SK-N-SH (cell line): ENCODE measurements at places on chromosomes 3 and 15. TPM values are rescaled to one million over a fixed set of nuclear protein-coding genes. Genes with fewer than 3 reads are reported as not detected.

- DNase-seq = no peak
- no peak overlapping the region for H3K27ac ChIP-seq
These were observed 108.8 kb downstream of the DPH6 start for GRCh38 chr15:35437157-35437556.

- H3K4me1 ChIP-seq = no peaks in the 10 kb centered on the region; the same call in 1 of the 2 replicates
- no peaks in the 10 kb centered on the region for H3K36me3 ChIP-seq
- DNase-seq = peak; percentile 72
- peaks cover 26% of the 10 kb centered on the region for H3K27me3 ChIP-seq
- no peak within 1 kb of the TSS for H3K4me3 ChIP-seq
These were observed at the start of gene NRROS for GRCh38 chr3:196639483-196640296. Gene NRROS, plus strand, starts transcription at chr3:196639694. Its CDS starts 14,846 bp downstream, at chr3:196654540.

DNA sequence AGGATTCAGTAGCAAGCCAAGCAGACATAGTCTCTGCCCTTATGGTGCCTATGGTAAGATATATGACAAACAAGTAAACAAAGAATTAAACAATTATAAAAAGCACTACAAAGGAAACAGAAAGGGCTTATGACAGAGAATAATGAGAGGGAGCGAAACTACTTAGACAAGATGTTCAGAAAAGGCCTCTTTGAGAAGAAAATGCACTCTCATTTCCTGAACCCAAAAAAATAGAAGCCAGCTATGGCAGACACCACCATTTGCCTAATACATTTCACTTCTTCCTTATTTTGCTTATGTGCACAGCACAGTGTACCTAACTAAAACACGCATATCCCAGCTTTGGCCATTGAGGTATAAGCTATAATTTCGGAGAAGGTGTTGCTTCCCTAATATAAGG is 465.5 kb upstream of the PPP2R3A start:
- H3K27me3 ChIP-seq = no peaks in the 10 kb centered on the region
- no peaks in the 10 kb centered on the region for H3K36me3 ChIP-seq
- no peak overlapping the region for H3K27ac ChIP-seq
- no peak for DNase-seq
- H3K4me1 ChIP-seq = no peaks in the 10 kb centered on the region
- no peak overlapping the region for H3K4me3 ChIP-seq

DNA sequence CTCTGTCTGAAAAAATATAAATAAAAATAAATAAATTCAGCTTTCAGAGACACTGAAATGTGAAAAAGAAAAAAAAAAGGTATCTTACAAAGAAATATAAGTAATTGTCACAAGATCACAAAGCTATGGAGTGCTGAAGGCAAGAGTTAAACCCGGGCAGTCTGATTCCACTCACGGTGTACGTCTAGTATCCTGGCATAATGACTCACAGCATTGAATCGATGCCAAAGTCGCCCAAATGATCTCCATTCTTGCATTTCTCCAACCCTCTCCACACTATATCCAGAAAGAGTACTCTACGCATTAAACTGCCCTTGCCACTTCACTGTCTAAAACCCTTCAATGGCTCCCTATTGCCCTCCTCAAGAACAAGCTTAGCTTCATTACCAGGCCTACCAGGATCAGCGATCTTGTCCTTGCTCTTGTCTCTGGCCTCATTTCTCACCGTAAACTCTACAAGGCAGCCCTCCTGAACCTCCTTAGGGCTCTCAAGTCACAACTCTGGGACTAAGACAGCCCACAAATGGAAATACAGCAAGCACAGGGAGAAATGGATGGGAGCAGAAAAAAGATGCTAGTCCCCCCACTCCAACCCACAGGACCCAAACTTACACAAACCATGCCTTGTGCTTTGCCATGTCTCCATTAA is 7.7 kb downstream of the SUCLG2 start:
- no peaks in the 10 kb centered on the region for H3K27me3 ChIP-seq
- no peak overlapping the region for H3K4me3 ChIP-seq

The PP2D1 gene
- polyA plus RNA-seq = not detected in 2 replicates

The SLC22A13 gene
- polyA plus RNA-seq = 0.08 and 0.29 TPM in 2 replicates

- no peaks in the 10 kb centered on the region for H3K27me3 ChIP-seq
- DNase-seq = no peak
- peaks cover 34% of the 10 kb centered on the region; the same call in 1 of the 2 replicates for H3K36me3 ChIP-seq
- H3K4me1 ChIP-seq = no peaks in the 10 kb centered on the region
- H3K27ac ChIP-seq = no peak overlapping the region
- no peak overlapping the region for H3K4me3 ChIP-seq
These were observed 12.9 kb upstream of the MUSTN1 start for GRCh38 chr3:52847726-52848125.

DNA sequence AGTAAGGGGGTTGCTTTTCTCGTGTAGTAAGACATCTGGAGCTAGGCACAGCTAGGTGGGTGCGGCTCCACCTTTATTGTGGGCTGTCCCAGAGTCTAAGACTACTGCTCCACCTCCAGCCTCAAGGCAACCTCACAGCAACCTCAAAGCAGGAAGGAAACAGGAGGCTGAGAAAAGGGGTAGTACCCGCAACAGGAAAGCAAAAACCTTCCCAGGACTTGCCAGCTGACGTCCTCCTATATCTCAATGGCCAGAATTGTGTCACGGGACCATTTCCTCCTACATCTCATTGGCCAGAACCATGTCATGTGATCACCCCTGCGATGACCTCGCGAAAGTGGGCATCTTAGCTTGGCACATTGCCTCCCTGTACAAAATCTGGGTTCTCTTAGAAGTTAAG is 4.3 kb upstream of the GPR160 start:
- peaks cover 7% of the 10 kb centered on the region; the same call in 1 of the 2 replicates for H3K27me3 ChIP-seq
- DNase-seq = no peak
- H3K36me3 ChIP-seq = no peaks in the 10 kb centered on the region
- no peak overlapping the region for H3K4me3 ChIP-seq
- H3K4me1 ChIP-seq = peaks cover 2% of the 10 kb centered on the region; the same call in 1 of the 2 replicates
- no peak overlapping the region for H3K27ac ChIP-seq

- H3K27ac ChIP-seq = no peak overlapping the region
- no peak for DNase-seq
- no peaks in the 10 kb centered on the region for H3K4me1 ChIP-seq
- H3K4me3 ChIP-seq = no peak overlapping the region
- H3K36me3 ChIP-seq = no peaks in the 10 kb centered on the region
- H3K27me3 ChIP-seq = no peaks in the 10 kb centered on the region
These were observed 25.3 kb downstream of the ADGRG7 start for GRCh38 chr3:100634493-100635272.

- no peak overlapping the region for H3K4me3 ChIP-seq
- DNase-seq = no peak
- H3K27me3 ChIP-seq = no peaks in the 10 kb centered on the region
These were observed 50.3 kb downstream of the FBLN2 start for GRCh38 chr3:13598926-13599886.

DNA sequence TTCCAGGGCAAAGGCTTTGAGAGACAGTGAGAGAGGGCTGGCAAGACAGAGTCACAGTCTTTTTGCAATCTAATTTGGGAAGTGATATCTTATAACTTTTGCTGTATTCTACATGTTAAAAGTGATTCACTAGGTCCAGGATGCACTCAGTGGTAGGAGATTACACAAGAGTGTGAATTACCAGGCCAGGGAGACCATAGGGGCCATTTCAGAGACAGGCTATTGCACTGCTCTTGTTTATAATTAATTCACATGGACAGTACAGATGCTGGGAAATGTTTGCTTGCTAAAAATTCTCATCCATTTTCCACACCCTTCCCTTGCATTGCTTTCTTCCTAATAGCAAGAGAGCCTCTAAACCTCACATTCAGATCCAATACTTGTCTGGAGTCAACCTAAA is 22.6 kb upstream of the POMGNT2 start:
- H3K27ac ChIP-seq = no peak overlapping the region
- H3K4me3 ChIP-seq = no peak overlapping the region
- DNase-seq = no peak
- no peaks in the 10 kb centered on the region for H3K27me3 ChIP-seq
- H3K36me3 ChIP-seq = no peaks in the 10 kb centered on the region

DNA sequence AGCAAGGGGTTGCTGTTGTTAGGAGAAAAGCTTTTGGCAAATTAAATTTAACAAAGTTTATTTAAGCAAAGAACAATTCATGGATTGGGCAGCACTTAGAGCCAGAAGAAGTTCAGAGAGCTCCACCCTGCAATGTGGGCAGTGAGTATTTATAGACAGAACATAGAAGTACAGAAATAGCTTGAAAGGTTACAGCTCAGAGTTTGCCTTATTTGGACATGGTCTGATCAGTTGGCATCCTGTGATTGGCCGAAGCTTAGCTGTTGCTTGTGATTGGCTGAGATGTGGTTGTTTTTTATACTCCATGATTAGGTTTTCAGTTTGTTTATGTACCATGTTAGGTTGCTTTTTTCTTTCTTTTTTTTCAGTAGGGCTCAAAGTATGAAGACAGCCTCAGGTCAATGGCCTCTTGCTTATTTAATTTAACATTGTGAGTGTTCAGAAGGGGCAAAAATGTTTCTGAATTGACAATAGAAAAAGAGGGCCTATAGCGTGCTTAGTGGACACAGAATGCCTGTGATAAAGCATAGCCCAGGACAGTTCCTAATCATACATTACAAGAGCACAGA is 293.8 kb downstream of the IGSF11 start:
- H3K4me1 ChIP-seq = no peaks in the 10 kb centered on the region
- no peak for DNase-seq
- H3K4me3 ChIP-seq = no peak overlapping the region
- no peaks in the 10 kb centered on the region for H3K27me3 ChIP-seq

GRCh38 chr3:122104515-122105194 is 49.5 kb downstream of the CD86 start:
- H3K27me3 ChIP-seq = no peaks in the 10 kb centered on the region; the same call in 1 of the 2 replicates
- H3K4me3 ChIP-seq = no peak overlapping the region
- H3K27ac ChIP-seq = no peak overlapping the region
- DNase-seq = no peak
- H3K36me3 ChIP-seq = no peaks in the 10 kb centered on the region
- no peaks in the 10 kb centered on the region for H3K4me1 ChIP-seq

The MKRN3 gene
- 4.7 and 8.5 TPM in 2 replicates for polyA plus RNA-seq

The PLA2G4B gene
- 5.3 and 6.1 TPM in 2 replicates for polyA plus RNA-seq

- no peaks in the 10 kb centered on the region for H3K36me3 ChIP-seq
- H3K4me3 ChIP-seq = no peak overlapping the region
- H3K4me1 ChIP-seq = no peaks in the 10 kb centered on the region
- no peak for DNase-seq
- no peak overlapping the region for H3K27ac ChIP-seq
These were observed 6.6 kb downstream of the KLF15 start for GRCh38 chr3:126350502-126351085.

The UBXN7 gene
- polyA plus RNA-seq = 6.4 and 8.1 TPM in 2 replicates

DNA sequence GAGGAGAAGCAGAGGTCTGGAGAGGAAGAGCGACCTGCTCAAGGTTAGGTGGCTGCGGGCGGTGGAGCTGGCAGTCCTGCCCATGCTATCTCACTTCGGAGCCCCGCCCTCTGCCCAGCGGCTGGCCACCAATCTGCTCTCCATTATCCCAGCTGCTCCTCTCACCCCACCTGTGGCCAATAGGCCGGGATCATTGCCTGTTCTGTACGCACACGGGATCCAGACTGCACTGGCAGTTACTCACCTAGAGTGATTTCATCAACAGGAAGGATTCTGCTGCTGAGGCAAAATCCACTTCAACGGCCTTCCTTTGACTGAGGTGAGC is 100.6 kb downstream of the TLE3 start:
- H3K36me3 ChIP-seq = no peaks in the 10 kb centered on the region
- H3K4me3 ChIP-seq = no peak overlapping the region
- no peaks in the 10 kb centered on the region for H3K4me1 ChIP-seq
- no peak for DNase-seq

GRCh38 chr3:71903112-71903495 is 118.2 kb upstream of the PROK2 start:
- H3K4me3 ChIP-seq = no peak overlapping the region
- no peak for DNase-seq
- H3K36me3 ChIP-seq = no peaks in the 10 kb centered on the region
- H3K4me1 ChIP-seq = no peaks in the 10 kb centered on the region
- H3K27me3 ChIP-seq = no peaks in the 10 kb centered on the region
- H3K27ac ChIP-seq = no peak overlapping the region

DNA sequence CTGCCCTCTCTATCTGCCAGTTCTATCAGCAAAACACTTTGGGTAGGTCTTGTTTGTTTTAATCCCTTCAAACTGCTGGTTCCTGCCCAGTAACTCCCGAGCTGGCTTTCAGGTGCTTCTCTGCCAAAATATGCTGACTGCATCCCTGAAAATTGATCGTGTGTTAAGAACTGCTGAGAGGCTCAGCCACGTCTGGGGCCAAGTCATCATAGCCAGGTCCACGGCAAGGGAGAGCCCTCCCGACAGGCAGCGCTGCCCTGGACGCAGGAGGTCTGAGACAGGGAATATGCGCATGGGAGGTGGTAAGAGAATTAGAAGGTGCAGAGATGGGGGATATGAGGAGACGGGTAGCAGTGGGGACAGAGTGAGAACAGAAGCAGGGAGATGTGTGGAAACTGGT is 179.7 kb upstream of the TOPAZ1 start:
- peaks cover 30% of the 10 kb centered on the region for H3K4me1 ChIP-seq
- H3K36me3 ChIP-seq = no peaks in the 10 kb centered on the region

- H3K27me3 ChIP-seq = no peaks in the 10 kb centered on the region
- H3K4me1 ChIP-seq = peaks cover 4% of the 10 kb centered on the region; the same call in 1 of the 2 replicates
- H3K27ac ChIP-seq = no peak overlapping the region
- H3K36me3 ChIP-seq = peaks cover 78% of the 10 kb centered on the region
- H3K4me3 ChIP-seq = no peak overlapping the region
- DNase-seq = no peak
These were observed 5.8 kb downstream of the PDHB start for GRCh38 chr3:58427661-58428361.

- H3K27ac ChIP-seq = no peak overlapping the region
- H3K36me3 ChIP-seq = peaks cover 3% of the 10 kb centered on the region
- no peak for DNase-seq
- peaks cover 60% of the 10 kb centered on the region for H3K4me1 ChIP-seq
- H3K4me3 ChIP-seq = no peak overlapping the region
These were observed 12.6 kb downstream of the ANP32A start for GRCh38 chr15:68808091-68808490.

GRCh38 chr15:47972738-47973137 is 148.1 kb upstream of the SLC24A5 start:
- no peak overlapping the region for H3K27ac ChIP-seq
- no peak for DNase-seq
- no peaks in the 10 kb centered on the region for H3K36me3 ChIP-seq
- H3K27me3 ChIP-seq = no peaks in the 10 kb centered on the region
- H3K4me3 ChIP-seq = no peak overlapping the region
- no peaks in the 10 kb centered on the region for H3K4me1 ChIP-seq

DNA sequence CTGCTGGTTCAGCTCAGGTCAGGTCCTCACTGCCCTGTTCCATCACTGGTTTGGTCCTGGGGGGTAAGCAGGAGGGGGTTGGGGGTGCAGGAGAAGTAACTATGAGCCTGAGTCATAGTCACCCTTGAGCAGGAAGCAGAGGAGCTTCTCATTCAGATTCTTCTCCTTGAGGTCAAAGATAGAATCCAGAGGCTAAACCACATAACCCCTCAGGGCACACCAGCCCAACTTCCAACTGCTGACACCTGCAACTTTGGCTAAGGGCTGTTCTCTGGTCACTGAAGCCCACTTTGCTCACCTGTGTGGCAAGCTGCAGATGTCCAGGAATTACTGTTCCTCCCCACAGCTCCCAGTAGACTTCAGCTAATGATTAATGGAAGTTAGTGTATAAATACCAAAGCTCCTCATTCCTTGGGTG is 48.8 kb upstream of the LRRFIP2 start:
- peaks cover 2% of the 10 kb centered on the region; the same call in 1 of the 2 replicates for H3K4me1 ChIP-seq
- H3K4me3 ChIP-seq = no peak overlapping the region
- no peak overlapping the region for H3K27ac ChIP-seq
